ENCODE measurements at places on chromosomes 1 and 21.

DNA sequence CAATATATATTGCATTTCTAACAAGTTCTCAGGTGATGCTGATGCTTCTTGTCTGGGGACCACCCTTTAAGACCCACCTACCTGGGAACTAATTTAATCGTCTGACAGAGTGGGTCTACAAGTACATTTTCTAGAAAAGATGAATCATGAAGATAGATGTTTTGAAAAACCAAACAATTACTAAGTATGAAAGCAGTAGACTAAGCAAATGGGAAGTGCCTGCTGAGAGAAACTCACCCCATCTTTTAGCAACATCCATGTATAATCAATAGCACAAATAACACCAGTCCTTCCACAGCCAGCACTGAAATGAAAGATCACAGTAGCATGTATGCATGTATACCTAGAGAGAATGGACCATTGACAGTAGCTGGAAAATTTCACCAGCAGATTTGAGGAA, 17.3 kb downstream of the PTPN22 start:
- DNase-seq, result no peak

DNA sequence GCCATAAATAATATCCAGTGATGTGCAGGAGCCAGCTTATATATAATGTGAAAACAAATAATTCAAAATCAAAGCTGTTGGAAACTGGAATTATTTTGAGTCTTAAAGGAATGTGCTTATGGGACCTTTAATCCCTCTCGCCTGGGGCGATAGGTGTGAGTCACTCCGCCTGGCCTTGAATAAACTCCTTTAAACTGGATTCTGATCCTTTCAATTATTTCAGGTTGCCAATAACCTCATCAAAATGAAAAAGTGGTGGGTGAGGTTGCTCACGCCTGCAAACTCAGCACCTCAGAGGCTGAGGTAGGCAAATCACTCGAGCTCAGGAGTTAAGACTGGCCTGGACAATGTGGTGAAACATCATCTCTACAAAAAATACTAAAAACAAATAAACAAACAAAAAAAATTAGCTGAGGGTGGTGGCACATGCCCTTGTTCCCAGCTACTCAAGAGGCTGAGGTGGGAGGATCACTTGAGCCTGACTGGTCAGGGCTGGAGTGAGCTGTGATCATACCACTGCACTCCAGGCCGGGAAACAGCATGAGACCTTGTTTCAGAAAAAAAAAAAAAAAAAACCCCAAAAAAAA, 11.4 kb upstream of the SLC2A5 start:
- no peak for DNase-seq

DNA sequence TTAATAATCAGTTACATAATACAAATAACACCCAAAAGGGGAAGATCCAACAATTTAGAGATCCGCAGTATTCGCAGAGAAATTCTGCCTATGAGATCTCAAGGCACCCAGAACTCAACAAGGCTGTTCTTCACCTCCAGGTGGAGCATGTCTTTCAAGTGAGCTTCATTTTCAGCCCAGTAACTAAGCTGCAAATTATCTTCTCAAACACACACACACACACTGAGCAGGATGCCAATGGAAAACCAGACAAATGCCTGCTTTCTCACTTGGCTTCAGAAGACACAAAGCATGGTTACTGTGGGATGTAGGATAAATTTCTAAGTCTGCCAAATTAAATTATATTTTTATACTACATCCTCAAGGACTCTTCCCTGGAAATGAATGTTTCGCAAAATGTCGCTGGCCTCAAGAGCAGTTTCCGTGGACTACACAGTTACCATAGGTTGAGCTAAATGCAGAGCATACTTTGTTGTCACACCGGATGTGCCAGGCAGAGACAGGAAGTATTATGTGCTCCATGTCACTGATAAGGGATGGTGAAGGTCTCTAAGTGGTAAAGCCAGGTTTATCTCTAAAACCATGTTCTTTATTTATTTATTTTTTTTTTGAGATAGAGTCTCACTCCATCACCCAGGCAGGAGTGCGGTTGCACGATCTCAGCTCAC, 30.3 kb downstream of the UBR4 start:
- no peak for DNase-seq

DNA sequence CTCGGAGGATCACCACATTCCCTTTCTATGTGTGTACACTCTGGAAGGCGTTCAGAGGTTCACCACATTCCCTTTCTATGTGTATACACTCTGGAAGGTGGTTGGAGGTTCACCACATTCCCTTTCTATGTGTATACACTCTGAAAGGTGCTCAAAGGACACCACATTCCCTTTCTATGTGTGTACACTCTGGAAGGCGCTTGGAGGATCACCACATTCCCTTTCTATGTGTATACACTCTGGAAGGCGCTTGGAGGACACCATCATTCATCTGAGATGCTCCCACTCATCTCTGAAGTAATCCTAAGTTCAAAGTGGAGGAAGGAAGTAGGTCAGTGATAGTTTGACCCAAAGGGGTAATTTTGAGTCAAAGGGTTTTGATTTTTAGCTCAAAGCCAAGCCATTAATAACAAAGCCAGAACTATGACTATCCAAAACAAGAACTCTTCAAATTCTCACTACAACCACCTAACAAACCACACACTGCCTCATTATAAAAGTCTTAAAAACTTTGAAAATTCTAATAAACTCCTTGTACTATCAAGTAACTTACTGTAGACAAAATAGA, 32.9 kb downstream of the NRIP1 start:
- no peak for DNase-seq

- DNase-seq, result no peak
These were observed 144.5 kb downstream of the NTMT2 start for GRCh38 chr1:170290276-170290675.

GRCh38 chr1:158864595-158864994, 33.4 kb downstream of the MNDA start:
- DNase-seq, result no peak

DNA sequence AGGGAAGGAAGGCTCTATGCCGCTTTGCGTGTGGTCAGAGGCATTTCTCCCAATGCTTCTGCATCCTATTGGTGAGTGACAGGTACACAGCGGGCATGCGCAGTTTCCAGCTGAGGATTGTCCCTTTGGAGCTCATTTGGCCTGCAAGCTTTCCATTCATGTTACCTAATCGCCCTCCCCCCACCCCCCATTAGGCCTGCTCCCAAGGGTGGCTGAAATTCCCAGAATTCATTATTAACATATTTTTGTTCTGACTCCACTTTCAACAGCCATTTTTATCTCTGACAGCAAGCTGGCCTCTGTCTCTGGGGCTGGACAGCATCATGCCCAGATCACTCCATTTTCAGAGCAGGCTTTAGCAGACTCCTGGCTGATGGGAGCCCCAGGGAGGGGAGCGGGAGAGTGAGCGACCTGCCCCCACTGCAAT, 25.6 kb downstream of the MIS18A start:
- DNase-seq, result no peak

DNA sequence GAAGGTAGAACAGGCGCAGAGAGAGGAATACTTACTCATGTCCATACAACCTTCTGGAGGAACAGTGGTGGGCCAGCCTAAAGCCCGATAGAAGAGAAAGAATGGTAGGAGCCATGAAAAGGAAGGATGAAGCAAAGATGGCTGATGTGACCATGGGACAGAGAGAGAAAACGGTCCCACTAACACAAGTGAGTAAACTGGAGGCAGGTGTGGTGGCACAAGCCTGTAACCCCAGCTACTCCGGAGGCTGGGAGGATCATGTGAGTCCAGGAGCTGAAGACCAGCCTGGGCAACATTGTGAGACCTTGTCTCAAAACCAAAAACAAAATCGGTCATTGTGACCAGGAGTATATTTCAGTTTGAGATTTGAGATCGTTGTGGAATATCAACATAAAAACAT, 49.4 kb downstream of the C1orf198 start:
- DNase-seq, result no peak

DNA sequence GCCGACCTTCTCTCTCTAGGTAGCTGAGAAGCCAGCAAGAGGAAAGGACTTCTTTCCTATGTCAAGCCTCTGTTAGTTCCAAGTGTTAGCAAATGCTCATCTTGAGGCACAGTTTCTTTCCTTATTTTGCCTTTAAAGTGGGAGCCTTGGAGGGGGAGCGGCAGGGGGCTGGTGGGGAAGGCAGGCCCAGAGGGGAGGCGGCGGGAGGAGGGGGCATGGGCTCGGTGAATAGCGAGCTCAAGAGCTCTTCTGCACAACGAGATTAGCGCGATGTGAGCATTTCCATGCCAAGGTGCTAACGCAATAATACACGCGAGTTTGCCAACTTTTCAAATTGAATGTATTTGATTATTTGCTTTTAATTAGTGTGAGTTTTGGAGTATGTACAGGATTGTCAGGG, 372.6 kb downstream of the RPS6KC1 start:
- no peak for DNase-seq

DNA sequence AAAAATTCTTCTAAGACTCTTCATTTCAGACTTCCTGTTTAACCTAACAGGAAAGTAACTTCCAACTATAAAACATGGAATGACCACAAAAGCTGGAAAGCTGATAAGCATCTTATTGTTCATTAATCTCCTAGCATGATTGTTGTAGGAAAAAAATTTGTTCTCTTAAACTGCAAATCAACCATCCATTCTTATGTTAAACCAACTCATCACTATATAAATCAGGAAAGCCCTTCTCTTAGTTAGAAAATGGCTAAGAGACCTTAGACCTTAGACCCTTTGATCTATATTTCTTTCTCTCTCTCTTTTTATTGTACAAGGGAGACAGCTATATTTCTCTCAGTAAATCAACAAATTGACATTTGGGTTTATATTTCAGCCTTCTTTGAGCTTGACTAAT, 101.4 kb downstream of the UBE2U start:
- no peak for DNase-seq

- no peak for DNase-seq
These were observed 185.3 kb downstream of the NRIP1 start for GRCh38 chr21:14879458-14879857.

- DNase-seq, result peak; percentile 56
These were observed 26.9 kb downstream of the RPL5 start for GRCh38 chr1:92858564-92859399.

GRCh38 chr21:37106998-37107397, 33.9 kb downstream of the TTC3 start:
- no peak for DNase-seq

DNA sequence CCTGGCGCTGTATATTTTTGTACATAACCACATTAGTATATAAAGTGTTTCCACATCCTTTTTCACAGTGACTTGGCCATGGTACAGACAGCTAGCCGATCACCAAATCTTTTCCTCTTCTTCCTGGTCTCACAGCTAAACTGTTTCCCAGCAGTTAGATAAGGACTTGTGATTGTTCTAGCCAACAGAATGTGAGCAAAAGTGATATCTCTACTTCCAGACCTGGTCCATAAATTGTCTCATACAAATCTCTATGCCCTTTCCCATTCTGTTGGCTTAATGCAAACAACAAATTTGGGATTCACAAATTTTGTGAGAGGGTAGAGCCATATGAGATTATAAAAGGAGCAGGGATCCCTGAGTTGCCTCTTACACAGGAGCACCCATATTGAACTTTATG, 19.5 kb downstream of the PAFAH2 start:
- DNase-seq, result no peak

GRCh38 chr1:109598655-109599054, 20.8 kb downstream of the GNAT2 start:
- no peak for DNase-seq

- DNase-seq, result peak; percentile 76
These were observed 157.6 kb downstream of the PGBD5 start for GRCh38 chr1:230268371-230269170.

GRCh38 chr1:93865253-93865652, 13.8 kb downstream of the DNTTIP2 start:
- DNase-seq, result no peak
